ENCODE measurements at places on chromosomes 6 and 20.
A peak's percentile ranks its signal among the peaks of the same experiment; 100 is the strongest.

- DNase-seq: no peak
Observed at GRCh38 chr20:38134427-38135270, 30.4 kb downstream of the TGM2 start.

DNA sequence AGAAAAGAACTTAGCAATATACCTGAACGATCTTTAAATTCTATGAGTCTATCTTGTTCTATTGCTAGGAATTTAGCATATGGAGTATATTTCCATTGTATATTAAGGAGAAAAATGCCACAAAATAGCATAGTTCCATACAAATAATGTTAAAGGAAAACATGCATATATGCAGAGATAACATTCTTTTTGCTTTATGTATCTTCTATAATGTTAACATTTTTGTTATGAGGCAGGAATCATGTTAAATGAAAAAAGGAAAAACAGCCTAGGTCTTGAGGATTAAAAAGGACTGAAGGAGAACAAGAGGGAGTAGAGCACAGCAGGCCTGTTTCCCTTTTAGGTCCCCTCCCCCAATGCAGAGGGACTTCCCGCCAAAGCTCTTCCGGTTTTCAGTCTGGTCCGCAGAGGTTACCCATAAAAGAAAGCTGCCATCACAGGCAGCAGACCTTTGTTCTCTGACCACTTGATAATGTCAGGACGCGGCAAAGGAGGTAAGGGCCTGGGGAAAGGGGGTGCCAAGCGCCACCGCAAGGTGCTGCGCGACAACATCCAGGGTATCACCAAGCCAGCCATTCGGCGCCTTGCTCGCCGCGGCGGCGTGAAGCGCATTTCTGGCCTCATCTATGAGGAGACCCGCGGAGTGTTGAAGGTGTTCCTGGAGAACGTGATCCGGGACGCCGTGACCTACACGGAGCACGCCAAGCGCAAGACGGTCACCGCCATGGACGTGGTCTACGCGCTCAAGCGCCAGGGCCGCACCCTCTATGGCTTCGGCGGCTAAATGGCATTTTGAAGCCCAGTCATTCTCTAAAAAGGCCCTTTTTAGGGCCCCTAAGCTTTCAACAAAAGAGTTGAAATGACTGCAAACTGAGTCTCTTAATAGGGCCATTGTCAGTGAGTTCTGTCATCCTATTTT, 108.4 kb upstream of the PRSS16 start:
- peak; percentile 92 for DNase-seq

- peak; percentile 88 for DNase-seq
Observed at GRCh38 chr20:37245216-37246150, 16.1 kb downstream of the GHRH start.

DNA sequence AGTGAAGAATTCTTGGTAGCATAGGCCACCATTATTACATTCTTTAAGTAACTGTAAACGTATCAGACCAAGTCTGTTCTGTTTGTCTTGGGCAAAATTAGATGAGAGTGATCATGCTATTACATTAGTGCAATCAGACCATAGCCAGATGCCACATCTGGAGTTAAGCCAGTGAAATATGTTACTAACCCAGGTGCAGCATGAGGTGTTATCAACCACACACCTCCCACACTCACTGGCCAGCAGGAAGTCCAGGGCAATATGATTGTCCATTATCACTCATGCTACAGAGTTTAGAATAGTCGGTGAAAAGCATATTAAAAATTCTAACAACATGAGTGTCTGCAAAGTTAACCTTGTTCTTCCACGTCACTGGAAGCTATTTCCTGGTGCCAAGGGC, 174.7 kb upstream of the PROKR2 start:
- no peak for DNase-seq

GRCh38 chr6:44024574-44025219, 102.6 kb downstream of the MRPL14 start:
- no peak for DNase-seq

- no peak for DNase-seq
Observed at GRCh38 chr6:34894693-34895092, 5.6 kb downstream of the ANKS1A start.

GRCh38 chr20:31594558-31595379, 10.3 kb upstream of the ID1 start:
- DNase-seq: peak; percentile 21

GRCh38 chr20:57742507-57743181, 32.8 kb upstream of the PMEPA1 start:
- no peak for DNase-seq

DNA sequence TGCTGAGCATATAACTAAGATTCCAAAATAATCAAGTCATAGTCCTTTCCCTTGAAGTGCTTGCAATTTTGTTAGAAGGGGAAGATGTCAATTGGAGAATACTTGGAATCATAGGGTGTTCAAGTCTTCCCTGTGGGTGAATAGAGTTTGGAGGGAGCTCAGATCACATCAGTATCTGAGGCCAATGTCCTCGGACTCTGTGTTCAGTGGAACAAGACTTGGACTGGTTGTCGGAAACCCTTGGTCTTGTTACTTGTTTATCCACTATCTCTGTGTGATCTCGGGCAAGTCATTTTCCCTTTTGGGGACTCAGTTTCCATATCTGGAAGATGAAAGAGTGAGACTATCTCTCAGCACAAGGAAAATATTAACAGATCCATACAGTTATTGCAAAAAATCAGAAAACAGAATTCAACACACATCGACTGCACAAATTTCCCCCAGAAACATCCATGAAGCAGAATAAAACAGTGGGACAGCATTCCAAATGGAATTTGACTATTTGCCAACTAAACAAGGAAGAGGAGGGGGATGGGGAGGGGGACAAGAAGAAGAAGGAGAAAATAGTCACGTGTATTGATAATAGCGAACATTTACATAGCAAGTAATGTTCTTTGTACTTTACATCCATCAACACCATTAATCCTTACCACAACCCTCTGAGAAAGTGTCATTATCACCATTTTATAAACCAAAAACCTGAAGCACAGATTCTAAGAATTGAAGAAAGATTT, 3.9 kb upstream of the EDEM2 start:
- DNase-seq: no peak

DNA sequence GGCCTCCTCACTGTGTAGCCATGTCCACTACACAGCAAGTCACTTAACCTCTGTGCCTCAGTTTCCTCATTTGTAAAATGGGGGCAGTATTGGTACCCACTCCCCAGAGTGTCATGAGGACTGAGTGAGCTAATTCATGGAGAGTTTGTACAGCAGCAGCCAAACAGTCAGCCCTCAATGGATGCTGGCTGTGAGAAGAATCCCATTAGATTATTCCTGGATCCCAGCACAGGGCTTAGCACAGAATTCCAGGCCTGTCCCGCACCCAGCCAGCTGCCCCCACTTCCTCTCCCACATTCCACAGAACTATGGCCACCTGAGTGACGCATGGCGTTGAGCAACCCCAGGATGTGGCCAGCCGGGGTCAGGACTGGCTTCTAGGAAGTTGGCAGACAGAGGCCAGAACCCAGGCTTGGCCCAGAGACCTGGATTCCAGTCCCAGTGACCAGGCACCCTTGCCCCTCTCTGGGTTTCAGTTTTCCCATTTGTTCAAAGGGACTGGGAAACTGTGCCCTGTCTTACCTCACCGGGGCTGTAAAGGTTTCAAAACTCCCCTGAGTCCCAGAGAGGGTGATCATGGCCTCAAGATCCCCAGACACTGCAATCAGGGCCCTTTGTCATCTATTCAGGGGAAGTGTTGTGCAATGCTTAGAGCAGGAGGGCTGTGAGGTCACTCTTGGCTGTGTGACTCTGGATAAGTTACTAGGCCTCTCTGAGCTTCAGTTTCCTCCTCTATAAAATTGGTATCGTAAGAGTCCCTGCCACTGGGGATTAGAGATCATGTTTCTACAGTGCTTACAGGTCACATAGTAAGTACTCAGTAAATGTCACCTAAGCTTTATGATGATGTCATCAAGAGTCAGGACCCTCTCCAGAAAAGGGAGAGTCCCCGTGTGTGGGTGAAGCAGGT, 3.0 kb upstream of the TGM2 start:
- DNase-seq: no peak

GRCh38 chr20:36162272-36162966, 7.9 kb downstream of the EPB41L1 start:
- DNase-seq: peak; percentile 62

DNA sequence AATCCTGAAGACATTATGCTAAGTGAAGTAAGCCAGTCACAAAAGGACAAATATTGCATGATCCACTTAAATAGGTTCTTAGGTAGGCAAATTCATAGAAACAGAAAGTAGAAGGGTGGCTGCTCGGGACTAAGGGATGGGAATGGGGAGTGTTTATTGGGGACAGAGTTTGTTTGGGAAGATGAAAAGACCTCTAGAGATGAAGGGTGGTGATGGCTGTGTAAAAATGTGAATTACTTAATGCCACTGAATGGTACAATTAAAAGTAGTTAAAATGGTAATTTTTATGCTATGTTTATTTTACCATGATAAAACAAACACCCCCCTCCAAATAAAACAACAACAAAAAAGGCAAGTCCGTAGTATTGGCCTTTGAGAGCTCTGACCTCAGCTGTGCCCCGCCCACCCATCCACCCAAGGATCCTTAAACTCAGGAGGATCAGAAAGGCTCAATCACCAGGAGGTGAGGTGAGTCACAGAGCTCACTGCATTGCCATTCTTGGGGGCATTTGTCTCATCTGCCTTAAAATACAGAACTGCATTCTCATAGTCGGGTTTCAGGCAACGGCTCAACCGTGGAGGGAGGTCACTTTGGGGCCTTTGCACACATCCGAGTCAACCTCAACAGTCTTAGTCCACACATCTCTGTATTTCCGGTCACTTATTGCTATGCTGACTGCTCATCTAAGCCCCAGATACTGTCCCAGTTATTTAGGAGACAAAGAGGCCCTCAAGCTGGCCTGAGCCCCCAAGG, 96.7 kb downstream of the SLC22A23 start:
- DNase-seq: no peak

DNA sequence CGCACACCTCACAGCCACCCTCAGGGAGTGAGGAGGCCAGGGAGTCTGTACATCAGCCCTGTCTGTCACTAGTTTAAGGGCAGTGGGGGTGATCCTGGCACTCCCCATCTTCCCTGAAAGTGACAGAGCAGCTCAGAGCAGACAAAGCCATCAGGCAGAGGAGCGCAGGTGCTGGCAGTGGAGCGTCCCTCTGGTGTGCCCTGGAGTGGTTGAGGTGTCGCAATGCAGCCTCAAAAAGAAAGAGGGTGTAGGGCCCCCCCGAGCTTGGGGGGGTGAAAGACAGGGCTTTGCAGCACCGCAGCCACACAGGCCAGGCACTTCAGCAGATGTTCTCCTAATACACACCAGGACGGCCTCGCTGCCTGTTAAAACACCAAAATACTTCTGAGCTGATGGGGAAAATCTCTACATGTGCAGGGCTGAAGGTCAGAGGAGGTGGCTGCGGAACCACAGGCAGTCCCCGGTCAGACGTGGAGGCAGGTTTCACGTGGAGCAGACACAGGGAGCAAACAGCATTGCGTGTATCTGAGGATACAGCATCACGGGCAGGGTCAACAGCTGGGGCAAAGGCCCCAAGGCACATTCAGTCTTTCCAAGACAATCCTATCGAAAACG, 69.5 kb downstream of the PREX1 start:
- DNase-seq: no peak
